ENCODE measurements at places on chromosomes 7 and 10. TPM values are rescaled to one million over a fixed set of nuclear protein-coding genes. Genes with fewer than 3 reads are reported as not detected.

Gene CHN2
- total RNA-seq: not detected

Gene TRIL
- 0.12 TPM for total RNA-seq

Gene ENTPD1
- total RNA-seq: 13.0 TPM

Gene HIBADH
- total RNA-seq: 21.5 TPM

- DNase-seq: no peak
Measured at GRCh38 chr7:149820622-149821190, 17.5 kb upstream of the ZNF862 start.

- no peak for DNase-seq
Measured at GRCh38 chr7:47941136-47941844, 7.0 kb downstream of the PKD1L1 start.

- no peak for DNase-seq
Measured at GRCh38 chr7:118158766-118159165, 25.2 kb upstream of the LSM8 start.

GRCh38 chr7:958221-959200, 4.0 kb upstream of the ADAP1 start:
- no peak for DNase-seq

DNA sequence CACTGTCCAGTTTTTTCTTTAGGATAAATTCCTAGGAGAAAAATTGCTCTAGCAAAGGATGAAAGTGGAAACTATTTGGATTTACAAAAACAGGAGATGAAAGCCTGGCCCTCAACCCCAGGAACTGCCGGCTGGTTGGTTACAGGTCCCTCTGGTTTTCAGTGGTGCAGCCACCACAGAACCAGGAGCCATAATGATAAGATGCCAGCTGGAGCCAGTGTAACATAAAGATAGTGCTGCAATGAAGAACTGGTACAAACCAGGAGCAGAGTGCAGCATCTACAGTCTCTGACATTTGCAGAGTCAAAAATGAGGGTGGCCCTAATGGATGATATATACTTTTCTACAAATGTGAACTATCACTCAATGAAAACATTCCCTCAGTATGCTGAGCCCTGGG, 20.4 kb upstream of the NUP42 start:
- peak; percentile 26 for DNase-seq

DNA sequence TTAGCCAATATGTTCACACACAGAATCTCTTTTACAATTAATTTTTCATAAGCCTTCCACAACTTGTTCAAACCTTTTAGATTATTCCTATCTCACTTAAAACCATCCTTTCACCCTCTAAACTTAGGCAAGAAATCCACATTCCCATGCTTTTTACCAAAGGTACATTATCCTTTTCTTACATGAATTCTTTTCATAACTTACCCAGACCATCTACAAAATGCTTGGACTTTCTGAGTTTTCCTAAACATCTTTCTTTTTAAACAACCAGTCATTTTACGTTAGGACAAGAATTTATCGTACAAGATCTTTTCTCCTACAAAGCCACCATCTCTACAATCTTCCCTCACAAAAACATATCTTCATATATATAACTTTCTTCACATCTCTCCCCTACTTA, 18.8 kb upstream of the GARS1 start:
- no peak for DNase-seq

- DNase-seq: no peak
Measured at GRCh38 chr10:6065835-6066234, 3.7 kb upstream of the IL2RA start.

DNA sequence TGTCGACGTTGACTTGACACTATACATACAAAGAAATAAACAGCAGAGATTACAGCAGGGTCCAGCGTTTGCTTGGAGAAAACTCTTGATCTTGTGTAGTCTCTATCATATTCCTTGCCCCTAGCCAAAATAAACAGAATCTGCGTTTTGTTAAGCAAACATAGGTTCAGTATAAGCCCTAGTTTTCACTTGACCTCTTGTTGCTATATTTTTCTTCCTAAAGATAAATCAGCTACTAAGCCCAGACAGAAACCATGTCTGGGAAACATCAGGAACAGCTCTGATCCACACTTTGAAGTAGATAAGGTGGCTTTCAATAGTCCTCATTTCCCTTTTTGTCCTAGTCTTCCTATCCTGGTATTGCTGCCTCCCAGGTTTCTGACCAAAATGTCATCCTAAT, 328.2 kb upstream of the MAGI2 start:
- DNase-seq: no peak

Measured in activated CD4-positive, alpha-beta T cell treated with anti-CD3 and anti-CD28 coated beads, Interleukin-2, amount 10 ng/mL, durations not matched to agents 24 days and 14 days (primary cell).